ENCODE measurements at places on chromosomes 6 and 20. TPM values are rescaled to one million over a fixed set of nuclear protein-coding genes. Genes with fewer than 3 reads are reported as not detected.

- peak; percentile 78 for DNase-seq
Measured at GRCh38 chr6:36724514-36725390, 27.1 kb downstream of the RAB44 start.

GRCh38 chr20:2204021-2204420 lies 91.8 kb upstream of the TGM3 start:
- DNase-seq, result no peak

DNA sequence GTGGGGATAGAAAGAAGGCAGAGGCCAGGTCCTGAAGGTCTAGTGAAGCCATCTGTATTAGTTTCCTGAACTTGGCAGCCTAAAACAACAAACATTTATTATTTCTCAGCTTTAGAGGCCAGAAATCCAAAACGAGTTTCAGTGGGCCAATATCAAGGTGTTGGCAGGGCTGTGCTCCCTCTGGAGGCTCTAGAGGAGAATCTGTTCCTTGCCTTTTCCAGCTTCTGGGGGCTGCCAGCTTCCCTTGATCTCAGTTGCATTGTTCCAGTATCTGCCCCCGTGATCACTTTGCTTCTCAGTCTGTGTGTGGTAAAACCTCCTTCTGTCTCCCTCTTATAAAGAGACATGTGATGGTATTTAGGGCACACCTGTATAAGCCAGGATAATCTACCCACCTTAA lies 82.4 kb downstream of the MAFB start:
- no peak for DNase-seq

- DNase-seq, result no peak
Measured at GRCh38 chr20:40497899-40498691, 190.9 kb downstream of the MAFB start.

- no peak for DNase-seq
Measured at GRCh38 chr6:134634466-134634865, 315.4 kb downstream of the ALDH8A1 start.

DNA sequence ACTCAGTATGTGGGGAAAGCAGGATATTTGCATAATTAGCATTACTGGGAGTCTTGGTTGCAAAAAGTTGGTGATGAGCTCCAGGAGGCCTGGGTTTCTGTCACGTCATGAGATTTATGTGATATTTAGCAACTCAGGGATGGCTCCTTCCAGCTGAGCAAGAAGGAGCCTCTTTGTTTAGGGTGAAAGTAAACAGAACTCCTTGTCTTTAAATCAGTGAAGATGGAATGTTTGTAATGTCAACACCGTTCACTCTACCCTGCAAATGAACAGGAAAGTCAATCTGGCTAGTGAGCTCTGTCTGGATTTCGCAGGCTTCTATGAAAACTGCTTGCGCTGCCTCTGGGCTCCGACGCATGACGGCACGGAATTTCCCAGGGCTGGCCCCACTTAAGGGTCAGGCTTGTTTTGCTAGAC lies 86.9 kb downstream of the PXDC1 start:
- DNase-seq, result no peak

GRCh38 chr6:44245912-44246662 lies 814 bp upstream of the HSP90AB1 start:
- DNase-seq, result peak; percentile 89

GRCh38 chr20:6265204-6265904 lies 142.5 kb upstream of the FERMT1 start:
- DNase-seq, result peak; percentile 7

- DNase-seq, result no peak
Measured at GRCh38 chr20:53919886-53920285, 150.5 kb downstream of the BCAS1 start.

DNA sequence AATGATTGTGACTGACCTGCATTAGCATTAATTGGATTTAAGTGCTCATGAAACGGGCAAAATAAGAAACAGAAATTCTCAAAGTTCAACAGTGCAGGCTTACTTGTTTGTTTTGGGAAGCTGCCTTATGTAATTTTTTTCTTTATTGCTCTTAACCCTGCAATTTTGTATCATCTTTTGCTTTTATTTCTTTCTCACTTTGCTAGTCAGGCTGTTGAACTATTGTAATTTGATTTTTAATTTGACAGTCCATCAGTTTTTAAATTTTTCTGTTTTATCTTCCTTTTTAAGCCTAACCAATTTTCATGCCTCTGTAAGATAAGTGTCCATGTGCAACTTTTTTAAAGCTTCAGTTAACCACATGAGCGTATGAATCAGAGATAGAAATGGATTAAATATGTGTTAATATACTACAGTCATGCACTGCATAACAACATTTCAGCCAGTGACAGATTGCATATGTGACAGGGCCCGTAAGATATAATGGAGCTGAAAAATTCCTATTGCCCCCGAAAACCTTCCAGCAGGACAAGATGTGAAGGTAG lies 44.6 kb downstream of the PEX7 start:
- no peak for DNase-seq

GRCh38 chr20:53914091-53914780 lies 156.2 kb downstream of the BCAS1 start:
- DNase-seq, result no peak

GRCh38 chr20:58945965-58946631 lies 35.0 kb upstream of the NELFCD start:
- DNase-seq, result no peak

- no peak for DNase-seq
Measured at GRCh38 chr6:136786658-136787057, 5.6 kb downstream of the MAP3K5 start.

GRCh38 chr6:15980801-15981200 lies 148.1 kb upstream of the MYLIP start:
- no peak for DNase-seq

DNA sequence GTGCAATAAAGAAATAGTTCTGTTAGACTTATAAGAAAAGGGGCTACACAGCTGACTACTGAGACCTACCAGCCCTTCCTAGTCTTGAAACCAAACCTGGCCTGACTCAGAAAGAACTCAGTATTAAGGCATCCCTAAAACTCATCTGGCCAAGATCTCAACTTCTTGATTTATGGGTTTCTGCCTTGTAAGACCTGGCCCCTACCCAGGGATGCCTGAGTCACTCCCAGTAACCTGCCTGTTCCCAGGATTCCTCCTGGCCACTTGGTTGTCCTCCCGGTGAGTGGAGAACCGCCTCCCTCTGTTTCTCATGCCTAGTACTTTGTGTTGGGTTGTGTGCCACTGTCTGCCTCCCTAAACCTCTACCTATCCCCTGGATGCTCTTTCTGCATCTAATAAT lies 189.4 kb upstream of the PREP start:
- peak; percentile 60 for DNase-seq

DNA sequence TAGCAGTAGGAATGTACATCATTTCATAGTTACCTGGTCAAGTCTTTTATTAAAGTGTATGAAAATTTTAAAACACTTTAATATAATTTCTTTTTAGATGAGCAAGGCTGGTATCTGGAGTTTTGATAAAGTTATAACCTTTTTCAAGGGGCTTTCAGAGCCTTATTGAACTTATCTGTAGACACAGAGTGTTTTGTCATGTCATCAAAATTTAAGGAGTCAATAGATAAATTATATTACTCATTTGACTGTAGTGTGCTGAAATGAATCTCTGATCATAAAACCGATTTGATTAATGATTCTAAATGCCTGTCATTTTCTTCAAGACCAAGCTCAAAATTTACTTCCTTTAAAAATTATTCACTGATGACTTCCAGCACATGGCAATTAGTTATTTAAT lies 125.6 kb downstream of the ARID1B start:
- no peak for DNase-seq

DNA sequence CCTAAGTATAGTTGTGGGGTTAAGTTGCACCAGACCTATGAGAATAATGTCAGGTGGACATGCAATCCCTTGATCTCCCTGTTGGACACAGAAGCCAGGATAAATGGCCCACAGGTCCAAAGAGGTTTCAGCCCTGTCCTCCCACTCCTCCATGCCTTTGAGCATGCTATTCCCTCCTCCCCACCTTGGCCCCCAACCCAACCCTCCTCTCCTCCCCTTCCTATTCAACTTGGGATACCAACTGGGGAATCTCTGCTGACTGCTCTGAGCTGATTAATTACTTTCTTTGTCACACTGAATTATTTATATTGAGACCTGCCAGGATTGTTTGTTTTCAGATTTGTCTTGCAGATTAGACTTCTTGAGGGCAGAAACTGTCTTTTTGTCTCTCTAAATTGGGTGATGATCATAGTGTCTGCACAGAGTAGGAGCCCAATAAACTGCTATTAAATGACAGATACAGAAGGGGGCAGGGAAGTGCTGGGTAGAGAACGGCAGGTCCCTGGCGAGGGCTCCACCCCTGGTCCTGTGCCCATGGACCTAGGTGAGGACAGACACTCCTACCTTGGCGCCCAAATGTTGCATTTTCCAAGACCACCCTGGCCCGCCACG lies 120.9 kb downstream of the UNC5CL start:
- DNase-seq, result no peak

- DNase-seq, result peak; percentile 27
Measured at GRCh38 chr6:8108031-8108660, 5.8 kb upstream of the EEF1E1 start.

DNA sequence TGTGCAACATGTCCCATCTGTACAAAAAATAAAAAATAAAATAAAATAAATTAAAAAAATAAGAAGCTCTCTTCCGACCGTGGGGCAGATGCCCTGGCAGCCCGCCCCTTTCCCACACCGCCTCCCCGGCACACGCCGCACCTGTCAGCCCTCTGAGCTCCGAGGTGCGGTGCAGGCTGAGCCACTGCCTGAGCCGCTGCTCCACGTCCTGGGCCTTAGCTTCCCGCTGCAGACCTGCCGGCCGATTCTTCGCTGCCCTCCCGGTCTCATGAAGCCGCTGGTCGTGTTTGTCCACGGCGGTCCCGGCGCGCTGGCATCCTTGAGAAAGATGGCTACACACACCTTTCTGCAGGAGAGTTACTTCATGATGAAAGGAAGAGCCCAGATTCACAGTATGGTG lies 10.7 kb upstream of the CLPSL2 start:
- DNase-seq, result no peak

DNA sequence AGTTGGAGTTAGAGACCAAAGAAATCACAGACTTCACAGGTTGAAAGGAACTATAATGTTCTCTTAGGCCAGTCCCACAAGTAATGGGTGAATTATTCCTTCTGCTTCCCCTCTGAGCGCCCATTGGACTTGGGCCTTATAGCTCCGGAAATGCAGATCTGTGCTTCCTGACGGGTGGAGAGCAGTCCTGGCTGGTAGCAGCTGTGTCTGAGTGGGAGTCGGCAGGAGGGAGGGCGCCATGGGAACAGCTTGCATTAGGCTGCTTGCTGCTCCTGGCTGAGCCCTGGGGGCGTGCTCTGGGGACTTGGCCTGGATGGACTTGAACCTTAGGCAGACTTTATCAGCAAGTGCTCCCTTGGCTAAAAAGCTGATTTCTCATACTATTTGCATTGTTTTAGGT lies 18.4 kb upstream of the NUP153 start:
- no peak for DNase-seq

DNA sequence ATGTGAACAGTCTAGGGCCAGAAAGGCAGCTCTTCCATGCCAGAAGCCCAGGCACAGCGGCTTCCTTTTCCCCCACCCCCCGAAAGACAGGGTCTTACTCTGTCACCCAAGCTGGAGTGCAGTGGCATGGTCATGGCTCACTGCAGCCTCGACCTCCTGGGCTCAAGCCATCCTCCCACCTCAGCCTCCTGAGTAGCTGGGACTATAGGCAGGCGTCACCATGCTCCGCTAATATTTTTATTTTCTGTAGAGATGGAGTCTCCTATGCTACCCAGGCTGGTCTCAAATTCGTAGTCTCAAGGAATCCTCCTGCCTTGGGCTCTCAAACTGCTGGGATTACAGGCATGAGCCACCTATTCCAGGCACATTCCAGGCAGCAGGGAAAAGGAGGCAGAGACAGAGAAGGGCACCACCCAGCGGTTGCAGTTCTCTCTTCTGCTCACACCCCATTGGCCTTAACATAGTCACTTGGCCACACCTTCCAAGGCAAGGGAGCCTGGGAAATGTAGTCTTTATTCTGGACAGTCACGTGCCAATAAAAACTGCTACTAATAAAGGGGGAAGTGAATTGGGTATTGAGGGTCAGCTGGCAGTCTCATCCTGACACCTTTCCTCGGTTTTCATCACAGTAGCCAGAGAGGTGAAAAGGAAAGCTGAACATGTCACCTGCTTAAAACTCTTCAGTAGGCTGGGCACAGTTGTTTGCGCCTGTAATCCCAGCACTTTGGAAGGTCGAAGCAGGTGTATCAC lies 205.9 kb downstream of the ZMYND8 start:
- DNase-seq, result peak; percentile 75

- no peak for DNase-seq
Measured at GRCh38 chr6:161057103-161058091, 65.8 kb downstream of the MAP3K4 start.

GRCh38 chr6:91132461-91132860 lies 545.6 kb upstream of the MAP3K7 start:
- no peak for DNase-seq

DNA sequence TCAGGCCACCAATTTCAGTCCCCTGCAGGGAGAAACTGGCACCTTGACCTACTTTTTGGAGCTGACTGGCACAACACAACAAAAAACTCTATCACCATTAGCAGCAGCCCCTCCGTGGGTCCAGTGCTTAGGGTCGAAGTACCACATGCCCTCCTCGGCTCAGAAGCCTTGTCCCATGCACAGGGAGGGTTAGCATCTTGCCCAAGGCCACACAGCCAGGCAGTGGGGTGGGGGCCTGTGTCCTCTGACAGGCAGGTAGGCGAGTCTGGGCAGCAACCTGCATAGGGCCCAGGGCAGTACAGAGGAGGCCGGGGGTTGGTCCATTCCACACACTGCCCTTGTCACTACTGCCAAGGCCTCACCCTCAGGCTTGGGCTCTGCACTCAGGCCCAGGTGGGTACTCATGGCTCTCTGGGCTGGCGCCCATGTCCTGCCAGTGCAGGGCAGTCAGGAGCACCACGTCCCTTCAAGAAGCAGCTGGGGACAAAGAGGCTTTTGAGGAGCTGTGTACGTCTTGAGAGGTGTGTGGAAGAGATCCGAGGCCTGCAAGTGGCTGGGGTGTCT lies 53.6 kb downstream of the PYGB start:
- no peak for DNase-seq

DNA sequence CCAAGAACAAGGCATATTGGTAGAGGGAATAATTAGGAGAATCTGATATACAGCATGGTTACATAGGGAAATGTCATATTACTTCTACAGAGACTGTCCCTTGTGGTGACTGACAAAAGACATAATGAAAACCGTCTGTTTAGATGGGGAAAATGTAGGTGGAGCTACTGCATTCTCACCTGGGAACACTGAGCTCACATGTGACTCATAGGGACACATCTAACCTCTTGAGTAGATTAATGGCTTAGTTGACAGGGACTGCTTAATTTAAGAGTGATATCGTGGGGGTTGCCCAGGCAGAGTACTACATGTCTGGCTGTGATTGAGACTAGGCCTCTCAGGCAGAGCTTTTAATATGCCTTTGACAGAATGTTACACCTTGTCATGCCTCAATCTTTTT lies 235.3 kb upstream of the ZFP64 start:
- no peak for DNase-seq

The TOX2 gene
- 39.6 TPM for total RNA-seq

The IL17F gene
- total RNA-seq, result not detected

The NT5DC1 gene
- total RNA-seq, result 63.7 TPM

The TMEM244 gene
- total RNA-seq, result not detected

The CST2 gene
- not detected for total RNA-seq

The EPPIN gene
- total RNA-seq, result not detected

The EEF1A2 gene
- total RNA-seq, result 454 TPM

The MAPK13 gene
- total RNA-seq, result 47.3 TPM

Measured in HCT116 (cell line).